CD4-positive, alpha-beta memory T cell (primary cell): ENCODE measurements at places on chromosomes 3 and 15.
A peak's percentile ranks its signal among the peaks of the same experiment; 100 is the strongest.

DNA sequence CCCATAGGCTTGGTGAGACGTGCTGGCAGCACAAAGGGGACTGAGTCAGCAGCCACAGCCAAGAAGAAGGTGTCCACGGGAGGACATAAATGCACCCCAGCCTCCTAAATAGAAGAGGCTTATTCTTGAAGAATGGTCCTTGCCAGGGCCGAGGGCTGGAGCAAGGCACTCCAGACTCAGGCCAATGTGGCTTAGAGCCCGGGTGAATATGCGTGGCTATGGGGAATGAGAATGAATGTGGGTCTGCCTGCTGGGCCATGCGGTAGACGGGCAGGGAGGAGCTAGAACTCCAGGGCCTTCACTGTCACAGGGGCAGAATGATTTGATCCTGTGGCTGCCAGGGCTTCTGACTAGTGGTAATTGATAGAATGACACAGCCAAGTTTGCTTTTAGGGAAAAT lies 34.0 kb downstream of the DHX30 start:
- no peak for DNase-seq

GRCh38 chr15:90642464-90643300 lies 74.5 kb upstream of the BLM start:
- DNase-seq, result no peak

GRCh38 chr3:50815844-50816243 lies 141.1 kb downstream of the DOCK3 start:
- DNase-seq, result no peak

DNA sequence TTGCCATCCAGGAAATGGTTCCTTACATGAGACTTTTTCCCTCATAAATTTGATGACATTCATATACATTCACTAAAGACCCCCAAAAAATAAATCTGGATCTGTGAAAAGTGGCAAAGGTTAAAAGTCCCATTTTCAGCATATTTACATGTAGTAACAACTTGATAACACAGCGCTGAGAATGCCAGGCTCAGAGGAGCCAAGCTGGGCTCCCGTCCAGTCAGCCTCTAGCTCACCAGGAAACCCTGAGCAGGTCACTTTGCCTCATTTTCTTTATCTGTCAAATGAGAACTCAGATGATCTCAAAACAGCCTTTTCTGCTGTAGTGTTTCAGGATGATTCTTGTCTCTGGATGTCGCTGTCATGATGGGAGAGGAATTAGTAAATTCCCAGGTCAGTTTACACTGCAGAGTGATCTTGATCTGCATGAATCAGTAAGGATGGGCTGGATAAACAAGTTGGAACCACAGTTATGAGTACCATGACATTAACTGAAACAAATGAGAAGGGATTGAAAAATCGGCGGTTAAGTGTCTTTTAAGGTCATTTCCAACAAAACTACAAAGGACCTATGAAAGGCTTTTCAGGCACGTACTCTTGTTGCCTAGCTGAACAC lies 82.8 kb downstream of the PPARG start:
- no peak for DNase-seq

GRCh38 chr3:27721717-27722564 lies at the start of gene EOMES:
TSS of gene EOMES (minus strand) at chr3:27722323. CDS start at chr3:27722294, 29 bp downstream.
- peak; percentile 73 for DNase-seq

- no peak for DNase-seq
These were observed 163.8 kb upstream of the CDIN1 start for GRCh38 chr15:36415643-36416042.

GRCh38 chr3:56819016-56819809 lies 17.5 kb upstream of the ARHGEF3 start:
- no peak for DNase-seq

GRCh38 chr3:134353171-134353825 lies 20.9 kb downstream of the AMOTL2 start:
- DNase-seq, result no peak

DNA sequence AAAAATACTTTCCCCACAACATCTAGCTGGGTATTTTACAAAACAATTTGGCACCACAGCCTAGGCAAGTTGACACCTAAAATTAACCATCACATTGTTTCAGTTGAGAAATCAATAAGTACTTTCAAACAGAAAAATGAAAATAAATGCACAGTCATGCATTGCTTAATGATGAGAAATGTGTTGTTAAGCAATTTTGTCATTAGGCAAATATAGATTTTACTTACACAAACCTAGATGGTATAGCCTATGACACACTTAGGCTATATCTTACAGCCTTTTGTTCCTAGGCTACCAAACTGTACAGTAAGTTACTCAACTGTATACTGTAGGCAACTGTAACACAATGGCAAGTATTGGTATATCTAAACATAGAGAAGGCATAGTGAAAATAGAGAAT lies 608.6 kb upstream of the BCHE start:
- DNase-seq, result no peak

GRCh38 chr15:57607570-57608000 lies 15.9 kb downstream of the MYZAP start:
- no peak for DNase-seq

DNA sequence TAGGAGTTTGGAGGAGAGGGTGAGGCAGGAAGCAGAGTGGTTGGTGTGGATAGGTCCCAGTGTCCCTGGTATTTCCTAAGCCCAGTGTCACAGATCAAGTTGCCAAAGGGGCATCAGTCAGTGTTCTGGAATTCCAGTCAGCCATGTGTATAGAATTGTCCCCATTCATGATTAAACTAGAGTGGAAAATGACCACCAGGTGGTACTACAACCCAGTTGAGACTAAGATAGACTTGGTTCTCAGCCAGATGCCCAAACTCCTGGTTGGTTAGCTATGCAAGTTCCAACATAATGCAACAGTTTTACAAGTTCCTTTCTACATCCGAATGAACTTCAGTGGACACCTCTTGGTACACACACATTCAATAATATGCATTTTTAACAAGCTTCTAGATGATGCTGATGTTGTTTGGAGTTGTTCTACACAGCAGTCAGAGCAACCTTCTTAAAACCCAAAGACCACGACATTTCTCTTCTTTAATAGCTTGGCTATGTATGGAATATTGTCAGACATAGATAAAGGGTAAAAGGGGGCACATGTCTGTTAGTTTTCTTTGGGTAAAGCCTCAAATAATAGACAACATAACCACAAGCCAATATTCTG lies 8.4 kb upstream of the ATR start:
- no peak for DNase-seq

GRCh38 chr3:190265796-190266195 lies 56.5 kb downstream of the CLDN1 start:
- no peak for DNase-seq

- DNase-seq, result no peak
These were observed 7.8 kb downstream of the ATP6V1A start for GRCh38 chr3:113754494-113755159.

DNA sequence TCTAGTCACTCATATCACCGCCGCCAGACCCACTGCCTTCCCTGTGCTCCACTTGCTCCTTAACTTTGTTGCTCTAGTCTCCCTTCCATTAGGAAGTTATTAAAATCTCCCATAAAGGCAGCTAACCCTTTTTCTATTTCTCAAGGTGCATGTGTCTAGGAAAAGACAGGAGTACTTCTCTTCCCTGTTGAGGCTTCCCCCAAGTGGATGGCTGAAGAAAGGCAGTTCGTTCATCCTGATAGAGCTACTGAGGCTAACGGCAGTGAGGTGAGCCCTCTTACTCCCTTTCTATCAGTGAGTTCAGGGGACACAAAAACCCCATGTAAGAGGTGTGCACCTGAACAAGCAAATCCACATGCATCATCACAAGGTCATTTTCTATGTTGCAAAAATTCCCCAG lies 397.8 kb downstream of the IGSF11 start:
- DNase-seq, result no peak

- no peak for DNase-seq
These were observed 17.3 kb upstream of the USP50 start for GRCh38 chr15:50563756-50564155.

- DNase-seq, result no peak
These were observed 177.3 kb downstream of the OTOL1 start for GRCh38 chr3:161673866-161674265.

DNA sequence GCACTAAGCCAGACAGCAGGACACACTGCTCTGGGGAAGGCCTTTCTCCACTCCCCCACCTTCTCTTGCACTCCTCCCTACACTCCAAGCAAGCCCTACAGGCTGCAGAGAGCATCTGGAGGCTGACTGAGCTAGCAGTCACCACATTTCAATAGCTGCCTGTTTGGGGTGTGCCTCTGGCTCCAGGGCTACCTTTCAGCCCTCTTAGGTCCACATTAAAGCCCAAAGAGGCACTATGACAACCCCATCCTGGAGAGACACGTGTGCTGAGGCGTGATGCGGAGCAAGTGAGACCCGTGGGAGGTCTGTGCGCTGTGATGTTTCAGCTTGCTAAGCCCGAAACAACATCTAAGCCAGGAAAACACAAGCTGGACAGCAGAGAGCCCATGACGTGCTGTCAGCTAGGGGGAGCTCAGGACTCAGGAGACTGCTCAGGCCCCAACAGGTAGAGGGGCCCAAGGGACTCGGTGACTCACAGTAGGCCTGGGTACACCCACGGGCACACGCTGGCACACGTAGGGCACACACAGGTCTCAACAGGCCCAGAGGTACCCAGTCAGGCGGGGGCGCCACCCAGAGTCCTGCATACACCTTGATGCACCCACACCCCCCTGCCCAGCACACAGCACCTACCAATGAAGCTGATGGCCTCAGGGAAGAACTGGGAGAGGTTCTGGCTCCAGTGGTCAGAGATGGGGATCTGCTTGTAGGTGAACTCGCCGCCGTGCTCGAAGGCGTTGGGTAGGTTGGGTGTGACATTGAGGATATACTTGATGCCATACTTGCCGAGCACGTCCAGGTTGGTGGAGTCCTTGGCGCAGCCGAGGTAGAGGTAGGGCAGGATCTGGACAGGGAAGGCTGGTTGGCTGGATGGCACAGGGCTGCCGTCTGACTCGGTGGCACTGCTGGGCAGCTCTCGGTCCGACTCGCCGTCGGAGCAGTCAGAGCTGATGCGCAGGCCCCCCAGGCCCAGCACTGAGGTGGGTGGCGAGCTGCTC lies 2.8 kb downstream of the DUSP7 start:
- peak; percentile 38 for DNase-seq
